ENCODE measurements at places on chromosomes 11 and 22. TPM values are rescaled to one million over a fixed set of nuclear protein-coding genes. Genes with fewer than 3 reads are reported as not detected.

The OR4P4 gene
- not detected for total RNA-seq

- DNase-seq, result peak; percentile 11
Observed at GRCh38 chr22:27990879-27991278, 71.8 kb upstream of the PITPNB start.

DNA sequence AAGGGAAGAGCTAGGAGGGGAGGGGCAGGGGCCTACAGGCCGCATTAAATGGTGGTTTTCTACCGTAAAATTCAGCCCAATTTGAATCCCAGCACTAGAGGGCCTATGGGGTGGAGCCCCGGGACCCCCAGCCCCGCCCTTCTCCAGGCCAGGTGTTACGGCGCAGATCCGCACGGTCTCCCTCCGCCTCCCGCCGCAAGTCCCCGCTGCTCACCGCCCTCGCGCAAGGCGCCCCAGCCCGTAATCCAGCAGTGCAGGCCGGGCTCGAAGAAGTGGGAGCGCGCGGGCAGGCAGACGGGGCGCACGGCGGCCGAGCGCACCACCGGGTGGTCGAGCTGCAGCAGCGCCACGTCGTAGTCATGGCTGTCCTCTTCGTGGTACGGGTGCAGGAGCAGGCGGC is 17.3 kb downstream of the KCTD17 start:
- no peak for DNase-seq

The CCDC157 gene
- total RNA-seq, result 1.8 TPM

DNA sequence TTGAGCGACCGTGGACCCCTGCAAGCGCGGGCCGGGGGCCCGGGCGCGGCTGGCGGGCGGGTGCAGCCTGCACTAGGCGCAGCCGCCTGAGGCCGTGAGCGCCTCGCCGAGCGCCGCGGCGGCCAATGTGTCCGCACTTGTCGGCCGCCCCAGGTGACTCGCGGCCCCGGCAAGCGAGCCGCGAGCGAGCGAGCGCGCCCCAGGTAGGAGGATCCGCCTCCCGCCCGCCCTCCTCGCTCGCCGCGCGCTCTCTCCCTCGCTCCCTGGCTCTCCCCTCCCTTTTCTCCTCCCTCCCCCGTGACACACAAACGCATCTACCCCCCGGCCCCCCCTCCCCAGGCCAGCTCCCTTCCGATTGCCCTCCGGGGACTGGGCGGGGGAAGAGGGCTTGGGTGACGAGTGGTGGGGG is at the start of gene WNT7B:
Gene WNT7B, minus strand, starts transcription at position 160 of the 409 bp plus-strand sequence. CDS start 408 bp downstream, outside the sequence.
- DNase-seq, result no peak

- DNase-seq, result no peak
Observed at GRCh38 chr11:44116234-44116830, 20.9 kb downstream of the EXT2 start.

- DNase-seq, result no peak
Observed at GRCh38 chr11:43746670-43747069, 66.1 kb downstream of the HSD17B12 start.

GRCh38 chr22:50018608-50019285 is 6.2 kb upstream of the IL17REL start:
- no peak for DNase-seq

The TMEM191C gene
- total RNA-seq, result 13.5 TPM

The GDPD4 gene
- not detected for total RNA-seq

DNA sequence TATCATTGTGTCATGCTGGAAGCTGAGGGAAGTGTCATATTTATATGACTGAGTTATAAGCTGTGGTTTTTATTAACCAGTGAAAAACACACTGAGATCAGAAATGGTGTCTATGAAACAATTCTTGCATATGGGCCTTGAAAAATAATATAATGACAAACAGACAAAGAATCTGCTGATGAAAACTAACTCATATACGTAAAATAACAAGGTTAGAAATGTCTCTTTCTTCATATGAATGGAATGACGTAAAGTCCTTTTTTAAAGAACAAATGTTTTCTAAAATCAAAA is 48.8 kb upstream of the PHF21B start:
- DNase-seq, result no peak

The FAM227A gene
- 0.41 TPM for total RNA-seq

The TMEM45B gene
- not detected for total RNA-seq

The TPBGL gene
- not detected for total RNA-seq

DNA sequence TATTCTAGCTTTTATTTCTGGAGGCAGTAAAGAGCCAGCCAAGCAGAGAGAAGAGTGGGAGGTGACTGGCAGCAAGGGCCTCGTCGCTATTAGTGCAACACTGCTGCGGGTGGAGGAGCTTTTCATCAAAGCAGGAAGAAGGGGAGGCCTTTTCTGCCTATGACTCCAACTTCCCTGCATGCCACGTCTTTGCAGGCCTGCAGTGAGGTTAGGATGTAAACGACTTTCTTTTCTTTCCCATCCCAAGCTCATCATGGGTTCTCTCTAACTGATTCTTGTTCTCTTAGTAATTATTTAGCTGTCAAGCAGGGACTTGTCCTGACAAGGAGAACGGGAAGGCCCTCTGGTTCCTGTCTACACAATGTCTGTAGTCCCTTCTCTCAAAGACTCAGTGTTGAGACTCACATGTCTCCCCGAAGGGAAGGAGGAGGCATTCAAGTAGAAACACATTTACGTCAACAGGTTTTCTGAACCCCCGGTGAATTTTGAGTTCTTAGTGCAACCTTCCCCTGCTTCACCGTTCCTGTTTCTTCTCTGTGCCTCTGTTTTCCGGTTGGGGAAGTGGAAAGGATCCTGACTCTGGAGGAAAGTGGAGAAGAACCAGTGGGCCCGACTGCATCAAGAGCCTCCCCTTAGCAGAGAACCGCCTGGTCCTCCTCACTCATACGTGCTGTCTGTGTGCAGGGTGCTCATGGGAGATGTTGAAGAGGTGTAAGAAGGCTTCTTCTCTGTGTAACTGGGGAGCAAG is 56.9 kb downstream of the PACS1 start:
- DNase-seq, result peak; percentile 67

The CABP7 gene
- total RNA-seq, result 1.5 TPM

- no peak for DNase-seq
Observed at GRCh38 chr11:84188521-84188920, 902.4 kb upstream of the CCDC90B start.

The SLC5A4 gene
- not detected for total RNA-seq

The SYCE3 gene
- total RNA-seq, result not detected

- no peak for DNase-seq
Observed at GRCh38 chr11:108645970-108646369, 18.9 kb upstream of the DDX10 start.

GRCh38 chr22:40603088-40603605 is 33.4 kb downstream of the MRTFA start:
- DNase-seq, result no peak
